Activated CD4-positive, alpha-beta memory T cell treated with anti-CD3 and anti-CD28 coated beads for 36 hours (primary cell): ENCODE measurements at places on chromosomes 2 and 18. TPM values are rescaled to one million over a fixed set of nuclear protein-coding genes. Genes with fewer than 3 reads are reported as not detected.

Gene CFC1
- not detected for total RNA-seq

Gene LDLRAD4
- total RNA-seq = 28.4 TPM

Gene MEIS1
- not detected for total RNA-seq

Gene TUBA3D
- not detected for total RNA-seq

Gene TXNL1
- total RNA-seq = 68.7 TPM

Gene SNORC
- 1.7 TPM for total RNA-seq

Gene RAB3GAP1
- total RNA-seq = 29.6 TPM

Gene ZC3H6
- 14.4 TPM for total RNA-seq

Gene NAB1
- total RNA-seq = 48.7 TPM

Gene CHRND
- not detected for total RNA-seq

Gene TM4SF20
- not detected for total RNA-seq

- H3K4me1 ChIP-seq = no peaks in the 10 kb centered on the region
- H3K27me3 ChIP-seq = no peaks in the 10 kb centered on the region
- H3K4me3 ChIP-seq = no peak overlapping the region
- H3K27ac ChIP-seq = no peak overlapping the region
- DNase-seq = no peak
Measured at GRCh38 chr2:103005393-103005792, 243.6 kb downstream of the TMEM182 start.

DNA sequence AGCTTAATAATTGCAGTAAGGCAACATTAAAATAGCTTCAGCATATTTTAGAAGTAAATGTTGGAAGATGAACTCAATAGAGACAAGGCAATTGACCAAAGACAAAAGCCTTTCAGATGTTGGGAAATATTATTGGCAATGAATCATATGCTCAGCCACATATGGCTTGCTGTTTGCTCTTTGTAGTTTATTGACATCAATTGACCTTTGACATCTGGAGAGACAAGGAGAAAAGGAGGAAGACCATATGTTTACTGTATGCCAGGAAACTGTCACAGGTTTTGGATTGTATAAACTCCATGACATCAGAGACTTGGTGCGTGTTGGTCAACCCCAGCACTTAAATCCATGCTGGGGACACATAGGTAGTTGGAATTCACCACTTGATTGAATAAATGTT lies 60.6 kb upstream of the SLC16A14 start:
- H3K27me3 ChIP-seq = no peaks in the 10 kb centered on the region
- no peak overlapping the region for H3K27ac ChIP-seq
- peaks cover 5% of the 10 kb centered on the region for H3K4me1 ChIP-seq
- H3K4me3 ChIP-seq = no peak overlapping the region

GRCh38 chr2:100252811-100253698 lies 69.2 kb downstream of the LONRF2 start:
- no peaks in the 10 kb centered on the region for H3K36me3 ChIP-seq
- H3K27ac ChIP-seq = no peak overlapping the region
- no peaks in the 10 kb centered on the region for H3K4me1 ChIP-seq
- H3K4me3 ChIP-seq = no peak overlapping the region
- no peak for DNase-seq
- H3K27me3 ChIP-seq = peaks cover 2% of the 10 kb centered on the region

DNA sequence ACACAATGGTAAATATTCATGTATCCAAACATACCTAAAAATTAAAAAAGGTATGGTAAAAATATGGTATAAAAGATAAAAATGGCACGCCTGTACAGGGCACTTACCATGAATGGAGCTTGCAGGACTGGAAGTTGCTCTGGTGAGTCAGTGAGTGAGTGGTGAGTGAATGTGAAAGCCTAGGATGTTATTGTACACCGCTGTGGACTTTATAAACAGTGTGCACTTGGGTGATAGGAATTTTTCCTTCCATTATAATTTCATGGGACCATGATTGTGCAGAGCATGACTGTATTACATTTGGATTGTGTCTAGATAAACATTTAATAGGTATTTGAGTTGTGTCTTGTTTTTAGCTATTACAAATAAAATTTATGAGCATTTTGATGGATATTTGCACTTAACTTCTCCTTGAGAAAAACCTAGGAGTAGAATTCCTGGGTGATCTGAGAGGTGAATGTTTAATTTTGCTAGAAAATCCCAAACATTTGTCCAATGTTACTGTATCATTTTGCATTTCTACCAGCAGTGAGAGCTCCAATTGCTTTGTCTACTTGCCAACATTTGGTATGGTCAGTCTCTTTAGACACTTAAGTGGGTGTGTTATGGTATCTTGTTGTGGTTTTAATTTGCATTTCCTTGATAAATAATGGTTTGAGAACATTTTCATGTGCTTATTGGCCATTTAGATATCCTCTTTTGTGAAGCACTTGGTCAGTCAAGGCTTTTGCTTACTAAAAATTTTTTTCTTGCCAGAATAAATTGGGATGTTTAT lies 81.7 kb downstream of the BCL2L11 start:
- H3K4me3 ChIP-seq = no peak overlapping the region
- no peak overlapping the region for H3K27ac ChIP-seq
- H3K36me3 ChIP-seq = no peaks in the 10 kb centered on the region
- peaks cover 8% of the 10 kb centered on the region for H3K27me3 ChIP-seq
- no peaks in the 10 kb centered on the region for H3K4me1 ChIP-seq

DNA sequence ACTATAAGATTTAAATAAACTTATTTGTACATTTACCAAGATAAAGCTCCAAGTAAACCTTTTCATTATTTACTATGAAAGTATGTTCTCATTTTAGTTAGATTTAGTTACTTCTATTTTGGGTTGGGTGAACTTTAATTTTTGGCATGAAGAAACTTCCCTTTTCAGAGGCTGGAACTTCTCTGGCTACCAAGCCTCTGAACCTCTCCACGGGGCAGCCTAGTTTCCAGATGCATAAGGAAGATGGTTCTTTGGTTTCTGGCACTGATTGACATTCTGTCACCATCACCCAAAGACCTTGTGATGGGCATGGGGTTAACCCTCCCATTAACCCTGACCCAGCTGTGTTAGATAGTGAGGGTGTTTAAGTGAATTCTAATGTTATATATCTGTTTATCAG lies 17.1 kb downstream of the PSD4 start:
- no peak overlapping the region for H3K27ac ChIP-seq
- H3K4me3 ChIP-seq = no peak overlapping the region
- peaks cover 55% of the 10 kb centered on the region for H3K36me3 ChIP-seq

DNA sequence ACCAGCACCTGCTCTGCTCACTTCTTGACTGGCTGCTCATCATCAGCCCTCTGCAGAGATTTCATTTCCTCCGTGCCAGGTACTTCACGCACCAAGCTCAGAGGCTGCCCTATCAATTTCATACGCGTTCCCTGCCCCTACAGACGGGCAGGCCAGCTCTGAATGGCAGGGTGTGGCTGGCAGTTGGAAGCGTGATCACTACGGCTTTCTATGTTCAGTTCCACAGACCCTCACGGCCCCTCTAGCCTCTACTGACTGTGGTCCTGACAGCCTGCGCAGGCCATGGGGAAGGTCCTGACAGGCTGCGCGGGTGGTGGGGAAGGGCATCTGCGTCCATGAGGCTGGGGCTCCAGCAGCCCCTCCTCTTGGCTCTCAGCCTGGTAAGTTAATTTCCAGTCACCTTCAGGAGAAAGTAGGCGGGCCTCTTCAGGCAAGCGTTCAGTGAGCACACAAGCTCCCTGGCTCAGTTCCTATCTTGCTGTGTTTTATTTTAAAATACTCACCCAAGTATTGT lies 154.8 kb downstream of the ZNF236 start:
- no peak for DNase-seq
- H3K4me3 ChIP-seq = no peak overlapping the region
- no peak overlapping the region for H3K27ac ChIP-seq
- no peaks in the 10 kb centered on the region for H3K4me1 ChIP-seq
- peaks cover 2% of the 10 kb centered on the region for H3K36me3 ChIP-seq

DNA sequence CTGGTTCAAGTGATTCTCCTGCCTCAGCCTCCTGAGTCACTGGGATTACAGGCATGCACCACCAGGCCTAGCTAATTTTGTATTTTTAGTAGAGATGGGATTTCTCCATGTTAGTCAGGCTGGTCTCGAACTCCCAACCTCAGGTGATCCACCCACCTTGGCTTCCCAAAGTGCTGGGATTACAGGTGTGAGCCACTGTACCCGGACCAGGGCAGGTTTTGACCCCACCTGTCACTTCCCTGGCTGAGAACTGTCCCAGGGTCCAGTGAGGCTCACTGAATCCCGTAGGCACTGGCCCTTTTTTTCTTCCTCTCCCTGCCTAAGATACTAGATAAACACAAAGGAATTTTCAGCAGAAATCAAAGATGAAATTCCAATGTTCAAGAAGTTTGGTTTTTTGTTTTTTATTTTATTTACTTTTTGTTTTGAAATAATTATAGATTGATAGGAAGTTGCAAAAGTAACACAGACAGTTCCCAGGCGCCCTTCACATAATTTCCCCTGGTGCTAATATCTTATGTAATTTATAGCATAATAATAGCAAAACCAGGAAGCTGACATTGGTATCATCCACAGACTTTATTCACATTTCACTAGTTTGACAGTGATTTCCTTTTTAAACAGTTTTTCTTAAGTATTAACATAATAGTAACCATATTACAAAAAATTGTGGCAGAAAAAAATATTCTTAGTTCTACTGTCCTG lies 52.4 kb upstream of the B3GNT7 start:
- no peaks in the 10 kb centered on the region for H3K4me1 ChIP-seq
- no peak overlapping the region for H3K27ac ChIP-seq
- H3K4me3 ChIP-seq = no peak overlapping the region
- DNase-seq = no peak
- H3K27me3 ChIP-seq = peaks cover 4% of the 10 kb centered on the region
- no peaks in the 10 kb centered on the region for H3K36me3 ChIP-seq

- H3K27me3 ChIP-seq = peaks cover 27% of the 10 kb centered on the region
- no peaks in the 10 kb centered on the region for H3K36me3 ChIP-seq
- DNase-seq = no peak
- no peak overlapping the region for H3K4me3 ChIP-seq
- H3K4me1 ChIP-seq = no peaks in the 10 kb centered on the region
Measured at GRCh38 chr18:58831606-58832005, 33.1 kb upstream of the ZNF532 start.

GRCh38 chr2:184444623-184445223 lies 153.6 kb upstream of the ZNF804A start:
- H3K27me3 ChIP-seq = no peaks in the 10 kb centered on the region
- no peak overlapping the region for H3K4me3 ChIP-seq
- no peaks in the 10 kb centered on the region for H3K4me1 ChIP-seq
- DNase-seq = no peak

- H3K36me3 ChIP-seq = no peaks in the 10 kb centered on the region
- H3K4me1 ChIP-seq = no peaks in the 10 kb centered on the region
- no peaks in the 10 kb centered on the region for H3K27me3 ChIP-seq
- no peak for DNase-seq
Measured at GRCh38 chr2:168797286-168797655, 5.2 kb upstream of the NOSTRIN start.

- peaks cover 5% of the 10 kb centered on the region for H3K27me3 ChIP-seq
- no peaks in the 10 kb centered on the region for H3K4me1 ChIP-seq
- H3K36me3 ChIP-seq = no peaks in the 10 kb centered on the region
- H3K27ac ChIP-seq = no peak overlapping the region
- H3K4me3 ChIP-seq = no peak overlapping the region
Measured at GRCh38 chr2:223735659-223736244, 101.6 kb downstream of the AP1S3 start.

GRCh38 chr2:21072477-21073242 lies 28.8 kb upstream of the APOB start:
- no peak for DNase-seq
- no peaks in the 10 kb centered on the region for H3K4me1 ChIP-seq
- H3K27ac ChIP-seq = no peak overlapping the region
- H3K36me3 ChIP-seq = no peaks in the 10 kb centered on the region

- no peaks in the 10 kb centered on the region for H3K27me3 ChIP-seq
- no peaks in the 10 kb centered on the region for H3K36me3 ChIP-seq
- H3K27ac ChIP-seq = no peak overlapping the region
- no peak for DNase-seq
- no peaks in the 10 kb centered on the region for H3K4me1 ChIP-seq
Measured at GRCh38 chr2:110941226-110941625, 179.5 kb upstream of the BCL2L11 start.

GRCh38 chr2:232941400-232941799 lies 71.3 kb downstream of the SNORC start:
- peaks cover 19% of the 10 kb centered on the region for H3K27me3 ChIP-seq
- H3K27ac ChIP-seq = no peak overlapping the region
- no peaks in the 10 kb centered on the region for H3K36me3 ChIP-seq
- H3K4me3 ChIP-seq = no peak overlapping the region
- no peak for DNase-seq
- H3K4me1 ChIP-seq = peaks cover 9% of the 10 kb centered on the region

DNA sequence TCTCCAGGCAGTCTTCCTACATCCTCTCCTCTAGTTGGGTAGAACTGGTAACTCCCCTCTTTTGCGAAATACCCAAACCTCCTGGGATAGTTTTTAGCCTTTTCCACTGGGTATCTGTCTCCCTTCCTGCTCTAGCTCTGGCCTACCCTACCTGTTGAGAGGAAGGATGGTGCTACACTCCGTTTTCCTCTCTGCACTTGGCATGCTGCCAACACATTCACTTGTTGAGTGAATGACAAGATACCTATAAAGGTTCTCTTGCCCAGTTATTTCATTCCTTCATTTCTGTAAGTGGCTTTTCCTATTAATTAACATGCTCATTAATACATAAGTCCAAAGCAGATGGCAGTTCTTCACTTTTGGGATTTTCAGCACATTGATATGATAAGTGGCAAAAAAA lies 293.8 kb downstream of the CNTNAP5 start:
- H3K27me3 ChIP-seq = no peaks in the 10 kb centered on the region
- H3K4me3 ChIP-seq = no peak overlapping the region
- no peak overlapping the region for H3K27ac ChIP-seq
- H3K4me1 ChIP-seq = no peaks in the 10 kb centered on the region

- peaks cover 26% of the 10 kb centered on the region for H3K36me3 ChIP-seq
- no peak overlapping the region for H3K27ac ChIP-seq
- no peak for DNase-seq
- H3K4me3 ChIP-seq = no peak overlapping the region
- H3K27me3 ChIP-seq = no peaks in the 10 kb centered on the region
Measured at GRCh38 chr2:222532315-222532714, 108.0 kb downstream of the SGPP2 start.

DNA sequence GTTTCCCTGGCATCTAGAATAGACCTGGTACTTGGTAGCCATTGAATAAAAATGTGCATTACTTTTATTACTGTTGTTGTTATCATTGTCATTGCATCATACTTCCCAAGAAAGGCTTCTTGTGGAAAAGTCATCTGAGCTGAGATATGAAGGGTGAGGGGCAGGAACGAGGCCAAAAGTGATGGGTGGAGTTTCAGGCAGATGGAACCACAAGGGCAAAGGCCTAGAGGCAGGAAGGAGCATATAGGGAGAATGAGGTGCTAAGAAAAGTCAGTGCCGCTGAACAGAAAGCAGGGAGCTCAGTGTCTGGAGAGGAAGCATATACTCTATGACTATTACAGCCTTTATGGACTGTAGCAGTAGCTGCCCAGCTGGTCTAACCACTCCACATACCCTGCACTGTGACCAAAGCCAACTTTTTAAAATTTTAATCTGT lies 219.3 kb downstream of the SPP2 start:
- H3K27me3 ChIP-seq = no peaks in the 10 kb centered on the region
- H3K4me3 ChIP-seq = no peak overlapping the region
- DNase-seq = no peak
- H3K36me3 ChIP-seq = no peaks in the 10 kb centered on the region
- peaks cover 39% of the 10 kb centered on the region for H3K4me1 ChIP-seq
